ENCODE measurements at places on chromosomes 13 and 19.

GRCh38 chr13:24052547-24053518 is 107.7 kb upstream of the SPATA13 start:
- DNase-seq: no peak

GRCh38 chr13:60933638-60934037 is 482.0 kb downstream of the PCDH20 start:
- DNase-seq: no peak

GRCh38 chr13:112773601-112774447 is 84.0 kb downstream of the ATP11A start:
- DNase-seq: no peak

DNA sequence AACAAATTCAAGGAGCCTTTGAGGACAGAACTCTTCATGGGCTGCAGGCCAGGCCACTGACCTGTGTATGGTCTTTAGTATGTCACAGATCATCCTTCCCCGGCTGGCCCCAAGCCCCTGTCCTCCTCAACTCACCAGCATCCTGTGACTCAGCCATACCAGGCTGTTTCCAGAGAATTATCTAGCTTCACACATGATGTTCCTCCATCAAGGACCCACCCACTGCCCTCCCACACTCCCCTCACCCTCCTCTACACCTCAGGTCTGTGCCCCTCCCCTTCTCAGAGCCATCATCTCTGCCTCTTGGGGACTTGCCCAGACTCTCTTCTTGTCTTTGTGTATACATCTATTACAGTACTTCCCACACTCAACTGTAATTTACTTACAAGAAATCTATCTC is 14.7 kb downstream of the DCT start:
- DNase-seq: no peak

- DNase-seq: no peak
These were observed 90.2 kb downstream of the GPC6 start for GRCh38 chr13:93316841-93317240.

GRCh38 chr19:46974181-46974580 is 45.5 kb upstream of the NPAS1 start:
- no peak for DNase-seq

DNA sequence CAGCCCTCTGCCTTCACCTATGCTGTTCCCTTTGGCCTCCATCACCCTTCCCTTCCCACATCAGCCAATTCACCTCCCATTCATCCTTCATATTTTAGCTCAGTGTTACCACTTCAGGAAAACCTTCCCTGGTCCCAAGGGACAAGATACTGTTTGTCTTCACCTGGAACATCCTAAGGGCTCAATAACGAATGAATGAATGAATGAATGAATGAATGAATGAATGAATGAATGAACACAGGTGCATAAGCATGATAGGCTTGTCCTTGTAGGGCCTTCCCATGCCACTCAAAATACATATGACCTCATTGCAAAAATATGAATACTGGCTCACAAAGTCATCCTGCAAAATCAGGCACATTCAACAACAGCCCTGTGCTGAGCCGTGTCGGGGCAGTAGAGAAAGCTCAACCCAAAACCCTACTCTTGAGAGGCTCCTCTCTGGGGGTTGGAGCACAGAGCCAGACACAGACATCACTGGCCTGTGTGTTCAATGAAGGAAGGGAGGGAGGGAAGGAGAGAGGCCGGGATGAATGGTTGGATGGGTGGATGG is 33.7 kb upstream of the TPM4 start:
- DNase-seq: no peak

GRCh38 chr13:98629055-98629454 is 52.1 kb upstream of the STK24 start:
- DNase-seq: no peak

DNA sequence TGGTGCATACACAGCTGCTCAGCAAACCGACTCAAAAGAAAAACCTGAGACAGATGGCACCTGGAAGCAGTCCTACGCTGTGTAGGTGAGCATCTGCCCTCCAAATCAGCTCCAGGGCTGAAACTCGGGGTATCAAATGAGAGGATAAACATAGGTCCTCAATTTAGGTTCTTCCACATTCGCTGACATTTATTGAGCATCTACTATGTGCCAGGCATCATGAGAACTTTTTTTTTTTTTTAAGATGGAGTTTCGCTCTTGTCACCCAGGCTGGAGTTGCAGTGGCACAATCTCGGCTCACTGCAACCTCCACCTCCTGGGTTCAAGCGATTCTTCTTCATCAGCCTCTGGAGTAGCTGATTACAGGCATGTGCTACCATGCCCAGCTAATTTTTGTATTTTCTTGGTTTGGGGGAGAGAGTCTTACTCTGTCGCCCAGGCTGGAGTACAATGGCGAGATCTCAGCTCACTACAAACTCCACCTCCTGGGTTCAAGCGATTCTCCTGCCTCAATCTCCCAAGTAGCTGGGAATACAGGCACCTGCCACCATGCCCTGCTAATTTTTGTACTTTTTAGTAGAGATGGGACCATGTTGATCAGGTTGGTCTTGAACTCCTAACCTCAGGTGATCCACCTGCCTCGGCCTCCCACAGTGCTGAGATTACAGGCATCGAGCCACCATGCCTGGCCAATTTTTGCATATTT is 13.4 kb downstream of the QPCTL start:
- DNase-seq: no peak
